ENCODE measurements at places on chromosomes 5 and 9.
A peak's percentile ranks its signal among the peaks of the same experiment; 100 is the strongest.

DNA sequence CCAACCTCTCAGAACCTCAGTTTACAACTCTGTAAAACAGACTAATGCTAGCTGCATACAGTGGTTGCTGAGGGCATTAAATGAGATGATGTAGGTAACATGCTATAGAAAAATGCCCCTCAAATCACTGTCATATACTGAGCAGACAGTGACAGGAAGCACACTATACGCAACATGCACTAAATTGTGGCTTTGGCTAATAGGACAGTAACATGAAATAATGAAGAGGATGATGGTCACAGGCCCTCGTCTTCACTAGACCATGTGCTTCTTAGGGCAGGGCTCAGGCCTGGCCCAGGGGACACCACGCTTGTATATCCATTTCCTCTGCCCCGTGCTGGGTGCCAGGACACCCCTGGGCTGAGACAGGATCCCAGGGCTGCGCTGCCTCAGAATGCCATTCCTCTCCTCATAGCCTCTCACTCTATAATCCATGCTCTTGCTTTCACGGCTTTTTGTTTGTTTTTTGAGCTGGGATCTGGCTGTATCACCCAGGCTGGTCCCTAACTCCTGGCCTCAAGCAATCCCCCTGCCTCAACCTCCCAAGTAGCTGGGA lies 18.9 kb downstream of the CSF1R start:
- DNase-seq, result no peak

- no peak for DNase-seq
Measured at GRCh38 chr9:5478206-5478605, 27.9 kb downstream of the CD274 start.

GRCh38 chr5:78757269-78758053 lies 108.9 kb upstream of the LHFPL2 start:
- peak; percentile 88 for DNase-seq

DNA sequence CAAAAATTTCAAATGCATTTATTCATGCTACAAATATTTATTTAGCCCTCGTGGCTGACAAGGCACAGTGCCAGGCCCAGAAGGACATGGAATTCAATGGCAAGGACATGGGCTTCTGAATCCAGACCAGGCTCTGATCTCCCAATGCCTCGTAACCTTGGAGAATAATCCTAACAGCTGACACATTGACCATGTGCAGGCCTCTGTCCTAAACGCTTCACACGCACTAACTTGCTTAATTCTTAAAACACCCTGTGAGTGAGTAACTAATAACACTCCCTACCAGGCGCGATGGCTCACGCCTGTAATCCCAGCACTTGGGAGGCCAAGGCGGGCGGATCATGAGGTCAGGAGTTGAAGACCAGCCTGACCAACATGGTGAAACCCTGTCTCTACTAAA lies 33.2 kb downstream of the MYO10 start:
- no peak for DNase-seq

DNA sequence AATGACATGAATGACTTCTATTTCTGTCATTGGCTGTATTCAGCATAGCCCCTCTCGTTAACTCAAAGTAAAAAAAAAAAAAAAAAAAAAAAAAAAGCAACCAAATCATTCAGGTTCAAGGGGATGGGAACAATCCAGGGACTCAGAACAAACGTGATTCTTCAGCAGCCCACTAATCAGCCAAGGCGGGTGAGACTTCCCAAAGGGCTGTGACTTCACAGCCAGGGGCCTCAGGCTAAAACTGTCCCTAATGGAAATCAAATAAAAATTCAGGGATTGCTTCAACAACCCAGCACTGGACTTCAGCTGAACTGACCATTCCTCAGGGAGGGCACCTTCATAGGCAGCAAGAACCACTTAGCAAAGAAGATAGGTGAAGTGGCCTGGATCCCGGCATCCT lies 86.2 kb upstream of the FAM169A start:
- DNase-seq, result no peak

DNA sequence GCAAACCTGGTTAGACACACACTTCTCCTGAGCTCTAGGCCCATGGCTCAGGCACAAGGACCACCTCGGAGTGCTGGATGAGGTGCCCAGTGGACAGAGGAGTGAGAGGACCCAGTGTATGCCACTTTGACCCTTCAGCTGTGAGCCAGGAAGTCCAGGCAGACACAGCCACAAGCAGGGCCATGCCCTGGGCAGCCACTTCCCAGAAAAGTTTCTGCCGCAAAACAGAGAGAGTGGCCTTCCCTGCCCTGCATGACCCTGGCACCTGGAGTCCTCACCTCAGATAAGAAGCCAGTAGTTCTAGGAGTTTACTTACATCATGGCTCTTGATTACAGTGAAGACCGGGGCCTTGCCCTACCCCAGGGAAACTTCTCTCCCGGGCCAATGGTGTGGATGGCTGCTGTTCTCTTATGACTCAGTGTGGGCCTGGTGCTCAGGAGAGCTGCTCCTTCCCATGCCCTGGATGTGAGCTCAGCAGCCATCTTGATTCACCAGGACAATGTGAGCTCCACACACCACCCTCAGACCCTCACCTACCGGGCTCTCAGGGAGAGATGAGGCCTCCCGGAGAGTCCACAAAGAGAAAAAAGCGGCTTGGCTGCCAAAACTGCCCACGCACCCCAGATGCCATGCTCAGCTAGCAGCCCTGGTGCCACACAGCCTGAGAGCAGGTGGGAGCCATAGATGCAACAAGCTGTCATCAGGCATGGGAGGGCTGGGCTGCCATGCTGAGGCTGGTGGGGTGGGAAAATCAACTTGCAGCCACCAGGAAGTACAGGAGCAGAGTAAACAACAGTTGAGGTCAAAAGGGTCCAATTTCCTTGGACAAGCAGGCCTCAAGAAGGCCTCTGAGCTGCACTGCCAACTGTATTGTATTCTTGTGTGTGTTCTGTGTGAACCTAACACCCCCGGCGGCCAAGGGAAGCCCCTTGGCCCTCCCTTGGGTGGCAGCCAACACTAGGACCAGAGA lies 11.7 kb upstream of the IRF1 start:
- no peak for DNase-seq

GRCh38 chr5:142888469-142889085 lies 118.4 kb downstream of the ARHGAP26 start:
- DNase-seq, result peak; percentile 52

DNA sequence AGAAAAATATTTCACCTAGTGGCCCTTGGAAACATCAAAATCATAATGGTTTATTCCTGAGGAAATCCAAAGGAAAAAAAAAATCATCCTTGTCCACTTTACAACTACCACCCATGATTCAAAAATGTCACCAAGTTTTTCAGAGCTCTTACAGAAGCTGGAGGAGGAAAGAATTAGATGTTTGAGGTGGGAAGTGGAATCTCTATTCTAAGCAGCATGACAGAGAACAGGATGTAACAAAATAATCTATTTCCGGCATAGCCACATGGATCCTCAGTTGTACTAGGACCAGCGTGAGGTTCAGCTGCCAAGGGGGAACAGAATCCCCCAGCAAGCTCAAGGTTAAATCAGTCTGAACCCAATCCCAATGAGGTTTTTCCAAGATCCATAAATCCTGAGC lies 40.2 kb downstream of the FBXW11 start:
- DNase-seq, result no peak

GRCh38 chr5:74492230-74492629 lies 148.3 kb downstream of the ENC1 start:
- no peak for DNase-seq

DNA sequence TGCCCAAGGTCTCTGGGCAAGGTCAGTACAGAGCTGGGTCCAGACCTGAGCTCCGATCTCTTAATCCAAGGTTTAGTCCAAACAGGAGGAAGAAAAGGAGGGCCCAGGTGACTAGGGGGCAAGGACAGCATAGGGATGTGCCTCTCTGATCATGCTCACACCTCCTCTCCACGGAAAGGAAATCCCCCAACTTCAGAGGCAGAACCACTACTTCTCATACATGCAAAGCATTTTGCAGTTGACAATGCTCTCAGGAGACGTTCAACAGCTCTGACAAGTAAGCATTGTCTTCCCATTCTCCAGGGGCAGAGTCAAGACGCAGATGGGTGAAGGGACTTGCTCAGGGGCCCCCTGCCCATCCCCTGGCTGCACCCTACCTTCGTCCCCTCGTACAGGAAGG lies 8.7 kb upstream of the CORO2A start:
- DNase-seq, result no peak

DNA sequence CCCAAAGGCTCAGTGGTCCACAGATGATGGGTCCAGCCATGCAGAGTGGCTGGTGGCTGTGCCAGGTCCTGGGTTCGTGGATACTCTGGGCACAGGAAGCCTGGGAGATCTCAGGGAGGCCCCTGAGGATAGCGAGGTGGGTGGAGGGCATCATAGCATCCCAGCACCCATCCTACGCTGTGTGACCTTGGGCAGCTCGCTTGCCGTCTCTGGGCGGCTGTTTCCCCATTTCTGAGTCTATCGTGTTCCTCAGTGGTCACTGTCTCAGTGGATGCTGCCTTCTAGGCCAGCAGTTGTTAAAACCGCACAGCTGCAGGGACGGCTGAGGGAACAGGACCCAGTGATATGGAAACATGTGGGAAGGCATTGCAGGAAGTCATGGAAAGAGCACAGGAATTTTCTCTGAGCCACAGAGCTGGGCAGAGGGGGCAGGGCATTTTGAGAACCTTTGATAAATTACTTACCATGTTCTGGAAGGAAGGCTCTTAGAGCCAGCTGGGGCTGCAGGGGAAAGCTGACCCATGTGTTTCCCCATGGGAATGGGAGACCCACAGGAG lies 86.4 kb upstream of the COL5A1 start:
- DNase-seq, result no peak

- no peak for DNase-seq
Measured at GRCh38 chr5:177994063-177994462, 2.0 kb downstream of the PROP1 start.

DNA sequence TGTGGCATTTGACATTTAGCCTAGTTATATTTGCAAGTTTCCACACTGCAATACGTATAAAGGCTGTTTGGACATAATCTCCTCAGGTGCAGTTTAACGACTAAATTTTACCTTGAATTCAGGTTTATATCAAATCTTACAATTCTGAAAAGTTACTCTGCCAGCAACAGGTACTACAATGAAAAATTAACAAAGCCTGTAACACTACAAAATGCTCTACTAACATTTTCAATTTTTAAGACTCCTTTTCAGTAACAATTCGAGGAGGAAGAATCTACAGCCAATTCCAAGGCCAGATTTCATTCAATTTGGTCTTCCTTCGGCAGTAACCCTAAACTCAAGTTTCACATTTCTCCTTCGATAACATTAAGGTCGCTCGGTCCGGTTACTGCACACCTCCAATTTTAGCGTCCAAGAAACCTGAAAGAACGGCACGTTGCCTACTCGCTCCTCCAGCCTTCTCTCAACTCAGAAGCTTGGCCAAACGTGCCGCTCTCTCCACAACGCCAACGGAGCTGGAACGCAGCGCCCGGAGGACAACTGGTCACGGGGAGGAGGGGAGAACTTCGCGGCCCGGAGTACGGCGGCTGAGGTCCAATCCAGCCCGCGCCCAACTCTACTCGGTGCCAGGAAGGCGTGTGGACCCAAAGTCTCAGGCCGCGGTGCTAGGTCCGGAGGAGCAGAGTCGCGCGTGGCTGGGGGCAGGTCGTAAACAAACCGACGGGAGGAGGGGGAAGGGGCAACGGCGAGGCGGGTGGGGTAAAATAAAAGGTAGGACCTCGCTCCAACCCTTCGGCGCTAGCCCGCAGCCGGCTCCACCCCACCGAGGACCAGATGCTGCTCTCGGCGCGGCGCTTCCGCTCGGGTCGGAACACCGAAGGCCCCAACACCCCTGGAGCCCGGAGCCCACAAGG lies 681 bp downstream of the FNIP1 start:
- DNase-seq, result peak; percentile 22

- no peak for DNase-seq
Measured at GRCh38 chr9:137030006-137030405, 1.9 kb downstream of the FUT7 start.

DNA sequence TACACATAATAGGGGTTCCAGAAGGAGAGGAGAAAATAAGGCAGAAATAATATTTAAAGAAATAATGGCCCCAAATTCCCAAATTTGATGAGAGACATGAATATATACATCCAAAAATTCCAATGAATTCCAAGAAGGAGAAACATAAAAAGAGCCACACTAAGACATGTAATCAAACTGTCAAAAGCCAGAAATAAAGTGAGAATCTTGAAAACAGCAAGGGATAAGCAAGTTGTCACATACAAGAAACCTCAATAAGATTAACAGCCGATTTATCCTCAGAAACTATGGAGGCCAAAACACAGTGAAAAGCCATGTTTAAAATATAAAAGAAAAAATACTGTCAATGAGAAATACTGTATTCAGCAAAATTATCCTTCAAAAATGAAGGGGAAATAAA lies 14.5 kb downstream of the CATSPER3 start:
- DNase-seq, result peak; percentile 1

- DNase-seq, result no peak
Measured at GRCh38 chr5:137847687-137848086, 20.0 kb upstream of the MYOT start.

DNA sequence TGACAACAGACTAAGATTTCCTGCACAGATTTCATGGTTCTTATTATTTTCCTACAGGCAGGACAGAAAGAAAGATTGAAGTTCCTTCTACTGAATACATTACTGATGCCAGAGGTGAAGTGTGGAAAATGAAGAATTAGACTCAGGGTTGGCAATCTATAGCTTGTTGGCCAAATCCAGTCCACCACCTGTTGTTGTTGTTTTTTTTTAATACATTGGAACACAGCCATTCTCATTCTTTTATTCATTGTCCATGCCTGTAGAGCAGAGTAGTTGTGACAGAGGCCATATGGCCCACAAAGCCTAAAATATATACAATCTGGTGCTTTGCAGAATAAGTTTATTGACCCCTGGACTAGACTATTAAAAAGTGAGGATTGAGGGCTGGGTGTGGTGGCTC lies 5.8 kb upstream of the PLPPR1 start:
- no peak for DNase-seq

GRCh38 chr9:33472171-33472880 lies 1.4 kb downstream of the NOL6 start:
- DNase-seq, result no peak

DNA sequence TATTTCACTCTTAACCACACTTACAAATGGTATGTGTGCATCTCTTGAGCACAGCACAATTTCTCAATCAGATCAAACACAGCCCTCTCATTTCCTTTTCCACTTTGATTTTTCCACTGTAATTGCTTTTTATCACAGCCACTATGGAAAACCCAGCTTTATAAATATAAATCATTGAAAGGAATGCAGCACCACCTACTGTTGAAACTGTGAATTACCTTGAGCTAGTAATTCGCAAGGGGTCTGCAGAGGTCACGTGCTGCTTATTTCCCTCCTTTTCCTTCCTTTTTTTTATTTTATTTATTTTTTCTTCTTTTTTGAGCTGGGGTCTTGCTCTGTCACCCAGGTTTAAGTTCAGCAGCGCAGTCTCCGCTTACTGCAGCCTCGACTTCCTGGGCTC lies 76.9 kb downstream of the CDH6 start:
- no peak for DNase-seq

GRCh38 chr5:94217745-94218144 lies 400.7 kb downstream of the KIAA0825 start:
- DNase-seq, result no peak

- DNase-seq, result no peak
Measured at GRCh38 chr9:107940616-107941595, 451.3 kb upstream of the KLF4 start.

DNA sequence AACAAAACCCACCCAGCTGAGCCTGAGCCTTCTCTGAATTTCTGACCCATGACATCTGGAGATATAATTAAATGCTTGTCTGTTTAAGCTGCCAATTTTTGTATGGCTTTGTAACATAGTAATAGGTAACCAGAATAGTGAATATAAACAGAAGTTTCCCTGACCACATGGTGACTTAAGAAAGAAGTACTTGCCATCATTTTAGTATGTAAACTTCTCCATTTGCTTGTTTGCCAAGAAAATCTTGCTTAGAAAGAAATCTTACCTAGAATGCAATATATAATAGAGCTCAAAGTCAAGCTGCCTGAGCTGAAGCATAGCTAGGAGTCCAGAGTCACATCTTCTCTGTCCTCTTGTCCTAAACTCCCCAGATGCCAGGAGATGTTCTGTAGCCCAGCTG lies 117.0 kb downstream of the PCSK1 start:
- DNase-seq, result no peak
